ENCODE measurements at places on chromosomes 7 and 10. TPM values are rescaled to one million over a fixed set of nuclear protein-coding genes. Genes with fewer than 3 reads are reported as not detected.

DNA sequence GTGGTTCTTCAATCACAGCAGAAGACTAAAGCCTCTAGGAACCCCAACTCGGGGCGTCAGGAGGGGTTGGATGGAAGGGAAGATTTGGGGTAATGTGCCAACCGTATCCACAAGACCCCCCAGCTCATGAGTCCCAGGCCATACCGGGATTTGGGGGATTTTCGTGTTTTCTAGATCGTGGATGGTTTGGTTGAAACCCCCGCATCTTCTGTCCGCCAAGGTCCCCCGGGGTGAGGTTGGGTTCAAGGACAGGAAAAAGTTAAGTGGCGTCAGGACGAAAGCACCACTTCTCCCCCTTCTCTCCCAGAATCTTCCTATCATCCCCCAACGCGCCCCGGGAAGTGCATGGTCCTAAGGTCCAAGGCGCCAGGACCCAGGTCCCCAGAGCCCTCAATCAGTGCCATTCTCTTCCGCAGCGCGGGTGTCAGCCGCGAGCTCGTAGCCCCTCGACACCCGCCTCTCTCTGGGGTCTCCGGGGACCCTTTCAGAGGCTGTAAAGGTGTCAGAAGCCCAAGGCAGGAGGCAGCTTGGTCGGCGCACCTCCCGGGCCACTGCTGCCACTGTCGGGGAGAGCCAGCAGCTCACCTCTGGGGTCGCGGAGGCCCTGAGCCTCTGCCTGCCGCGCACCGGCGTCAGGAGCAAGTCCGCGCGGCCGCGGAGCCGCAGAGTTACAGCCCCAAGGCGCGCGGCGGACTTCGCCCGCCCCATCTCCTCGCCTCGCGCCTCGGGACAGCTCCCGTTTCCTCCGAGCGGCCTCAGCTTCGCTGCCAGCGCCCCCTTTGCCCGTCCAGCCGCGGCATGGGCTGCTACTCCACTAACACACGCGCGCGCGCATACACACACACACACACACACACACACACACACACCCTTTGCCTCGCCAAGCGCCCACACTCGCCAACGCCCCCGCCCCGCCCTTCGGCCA lies 1.5 kb downstream of the MKX start:
- peaks cover 76% of the 10 kb centered on the region for H3K27me3 ChIP-seq
- H3K4me3 ChIP-seq, result peak overlapping the region; percentile 78
- H3K36me3 ChIP-seq, result no peaks in the 10 kb centered on the region

DNA sequence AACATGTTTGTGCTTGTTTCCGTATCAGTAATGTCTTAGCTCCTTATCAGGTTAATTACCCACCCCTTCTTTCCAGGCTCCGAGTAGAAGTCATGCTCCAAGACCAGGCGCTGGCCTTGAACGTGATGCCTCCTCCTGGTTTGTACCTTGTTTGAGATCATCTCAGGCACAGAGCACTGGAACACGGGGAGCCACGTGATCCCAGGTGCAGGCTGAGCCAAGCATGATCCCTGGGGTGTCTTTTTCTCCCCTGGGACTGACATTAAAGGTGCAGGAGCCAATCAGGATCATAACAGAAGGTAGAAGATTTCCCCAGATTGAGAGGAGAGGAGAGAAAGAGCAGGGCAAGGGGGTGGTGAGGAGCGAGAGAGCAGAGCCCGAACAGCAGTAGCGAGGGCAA lies 626.1 kb upstream of the GALNT17 start:
- H3K27ac ChIP-seq, result no peak overlapping the region
- peaks cover 2% of the 10 kb centered on the region for H3K36me3 ChIP-seq
- peaks cover 3% of the 10 kb centered on the region for H3K27me3 ChIP-seq
- H3K4me1 ChIP-seq, result peaks cover 15% of the 10 kb centered on the region

DNA sequence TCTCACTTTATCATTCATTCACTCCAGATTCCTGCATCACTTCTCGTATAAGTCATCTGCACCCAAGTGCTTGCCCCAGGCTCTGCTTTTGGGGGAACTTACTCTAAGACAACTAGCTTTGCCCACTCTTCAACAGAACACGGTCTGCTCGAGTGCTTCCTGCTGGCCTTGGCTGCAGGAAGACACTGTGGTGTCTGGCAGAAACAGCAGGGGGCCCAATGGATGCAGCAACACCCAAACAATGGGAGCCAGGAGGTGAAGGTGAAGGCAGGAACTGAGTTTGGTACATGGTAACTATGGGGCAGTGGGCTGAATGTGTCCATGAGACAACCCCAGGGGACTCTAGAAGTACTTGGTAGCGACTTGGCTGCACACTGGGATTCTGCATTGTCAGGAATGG lies 344.0 kb downstream of the REEP3 start:
- H3K27me3 ChIP-seq, result peaks cover 26% of the 10 kb centered on the region
- peaks cover 1% of the 10 kb centered on the region for H3K4me1 ChIP-seq
- no peak for DNase-seq

- no peak overlapping the region for H3K27ac ChIP-seq
- no peaks in the 10 kb centered on the region for H3K27me3 ChIP-seq
- H3K4me1 ChIP-seq, result no peaks in the 10 kb centered on the region
- peaks cover 2% of the 10 kb centered on the region for H3K36me3 ChIP-seq
- H3K4me3 ChIP-seq, result no peak overlapping the region
Measured at GRCh38 chr7:95303013-95303905, 21.1 kb downstream of the PON1 start.

- peaks cover 1% of the 10 kb centered on the region for H3K36me3 ChIP-seq
- peaks cover 6% of the 10 kb centered on the region for H3K27me3 ChIP-seq
- peaks cover 19% of the 10 kb centered on the region for H3K4me1 ChIP-seq
- H3K27ac ChIP-seq, result no peak overlapping the region
- H3K4me3 ChIP-seq, result no peak overlapping the region
Measured at GRCh38 chr10:78523453-78523852, 489.8 kb downstream of the RPS24 start.

GRCh38 chr7:141709749-141710148 lies 1.6 kb downstream of the WEE2 start:
- H3K27ac ChIP-seq, result no peak overlapping the region
- DNase-seq, result no peak
- no peaks in the 10 kb centered on the region for H3K27me3 ChIP-seq
- no peaks in the 10 kb centered on the region for H3K36me3 ChIP-seq
- peaks cover 54% of the 10 kb centered on the region for H3K4me1 ChIP-seq

- H3K4me1 ChIP-seq, result no peaks in the 10 kb centered on the region
- DNase-seq, result no peak
- H3K27me3 ChIP-seq, result peaks cover 5% of the 10 kb centered on the region
Measured at GRCh38 chr7:105920766-105921165, 42.3 kb upstream of the CDHR3 start.

- peaks cover 14% of the 10 kb centered on the region for H3K36me3 ChIP-seq
- peaks cover 41% of the 10 kb centered on the region for H3K4me1 ChIP-seq
- H3K27me3 ChIP-seq, result no peaks in the 10 kb centered on the region
- DNase-seq, result no peak
- H3K27ac ChIP-seq, result peak overlapping the region; percentile 4
Measured at GRCh38 chr10:7857262-7857661, 39.0 kb downstream of the TAF3 start.

DNA sequence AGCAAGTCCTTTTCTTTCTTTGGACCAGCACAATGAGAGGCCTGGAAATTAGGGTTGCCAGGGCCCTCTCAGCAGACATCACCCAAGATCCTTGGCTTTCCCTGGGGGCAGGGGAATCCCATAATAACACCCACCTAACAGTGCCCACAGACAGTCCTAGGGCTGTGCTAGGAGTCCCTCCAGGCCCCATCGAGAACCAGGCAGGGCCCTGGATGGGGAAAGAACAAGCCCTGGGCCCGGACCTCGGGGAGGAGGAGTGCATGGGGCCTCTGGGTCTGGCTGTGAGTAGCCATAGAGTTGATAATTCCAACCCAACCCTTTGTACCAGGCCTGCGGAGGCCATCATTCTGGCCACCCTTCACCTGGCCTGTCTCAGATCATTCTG lies 201.2 kb upstream of the ZMIZ1 start:
- no peak for DNase-seq
- H3K36me3 ChIP-seq, result no peaks in the 10 kb centered on the region
- H3K4me3 ChIP-seq, result no peak overlapping the region

DNA sequence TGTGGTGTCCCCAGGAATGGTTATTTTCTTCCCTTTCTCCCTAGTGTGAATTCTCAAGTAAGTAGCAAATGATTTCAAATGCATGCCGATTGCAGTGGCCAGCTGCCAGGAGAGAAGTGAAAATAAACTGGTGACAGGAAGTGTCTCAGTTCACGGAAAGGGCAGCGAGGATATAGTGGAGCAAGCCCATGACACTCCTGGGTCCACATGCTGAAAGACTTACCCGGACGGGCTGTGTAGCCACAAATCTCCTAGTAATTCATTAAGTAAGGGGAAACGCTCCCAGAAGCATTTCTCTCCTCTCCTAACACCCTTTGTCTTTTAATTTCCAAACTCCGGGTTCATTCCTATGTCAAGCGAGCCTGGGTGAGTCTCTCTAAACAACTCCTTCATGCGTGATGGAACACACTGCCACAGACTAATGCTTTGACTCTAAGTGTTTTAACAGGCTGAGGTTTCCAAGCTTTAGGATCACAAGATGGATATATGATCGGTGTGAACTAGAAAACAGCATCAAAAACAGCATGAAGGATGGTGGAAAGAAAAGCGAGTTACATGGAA lies 125.6 kb downstream of the CYP26A1 start:
- DNase-seq, result no peak
- peaks cover 3% of the 10 kb centered on the region for H3K27me3 ChIP-seq
- peak overlapping the region; percentile 54 for H3K4me3 ChIP-seq
- H3K4me1 ChIP-seq, result peaks cover 10% of the 10 kb centered on the region

DNA sequence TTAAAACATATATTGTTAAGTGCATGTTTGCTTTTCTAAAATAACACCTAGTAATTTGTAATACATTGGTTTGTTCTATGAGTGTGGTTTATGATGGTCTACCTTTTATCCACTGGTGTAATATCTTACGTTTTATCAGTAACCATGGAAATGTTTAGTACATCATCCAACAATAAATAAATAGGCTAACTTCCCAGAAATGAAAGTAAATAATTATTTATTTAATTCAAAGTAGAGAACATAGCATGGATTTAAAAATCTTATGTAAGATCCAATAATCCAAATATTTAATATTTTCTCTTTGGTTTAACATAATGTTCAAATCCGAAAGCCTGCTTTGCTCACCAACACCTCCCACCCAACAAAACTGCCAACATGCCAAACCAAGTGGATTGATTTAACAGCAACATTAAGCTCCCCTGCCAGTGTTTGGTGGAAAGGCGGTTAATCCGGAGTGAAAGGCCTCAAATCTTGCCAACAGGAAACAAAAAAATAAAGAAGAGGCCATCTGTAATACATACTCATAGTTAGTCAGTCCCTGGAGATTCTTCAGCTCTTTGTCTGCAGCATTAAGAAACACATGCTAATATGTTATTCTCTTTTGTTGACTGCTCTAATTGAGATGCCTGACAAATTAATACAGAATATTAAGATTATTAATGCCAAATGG lies 897.8 kb downstream of the CNTNAP2 start:
- no peak overlapping the region for H3K4me3 ChIP-seq
- H3K36me3 ChIP-seq, result no peaks in the 10 kb centered on the region
- peaks cover 2% of the 10 kb centered on the region for H3K4me1 ChIP-seq
- DNase-seq, result no peak

GRCh38 chr7:27143950-27144780 lies 684 bp upstream of the HOXA5 start:
- H3K36me3 ChIP-seq, result peaks cover 6% of the 10 kb centered on the region
- H3K27me3 ChIP-seq, result peaks cover 47% of the 10 kb centered on the region
- H3K4me3 ChIP-seq, result peak overlapping the region; percentile 93
- H3K4me1 ChIP-seq, result peaks cover 27% of the 10 kb centered on the region

DNA sequence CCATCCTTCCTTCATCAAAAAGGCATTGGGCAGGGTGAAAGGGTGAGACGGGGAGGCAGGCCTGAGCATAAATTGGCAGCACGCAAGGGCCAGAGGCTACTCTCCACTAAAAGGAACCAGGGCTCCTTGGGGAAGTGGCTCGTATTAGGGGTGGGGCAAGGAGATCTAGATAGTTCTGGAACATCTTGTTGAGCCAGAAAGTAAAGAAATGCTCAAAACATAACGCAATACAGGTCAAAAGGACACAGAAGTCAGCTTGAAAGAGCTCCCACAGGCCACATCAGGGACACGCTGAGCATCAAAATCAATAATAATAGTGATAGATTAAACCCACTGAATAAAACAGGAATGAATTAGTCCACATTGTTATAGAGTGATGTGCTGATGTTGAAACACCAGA lies 203.1 kb downstream of the ELMO1 start:
- no peak for DNase-seq
- no peaks in the 10 kb centered on the region for H3K27me3 ChIP-seq
- no peak overlapping the region for H3K4me3 ChIP-seq
- peaks cover 12% of the 10 kb centered on the region for H3K4me1 ChIP-seq

GRCh38 chr7:32206488-32206887 lies 136.3 kb upstream of the PDE1C start:
- no peaks in the 10 kb centered on the region for H3K36me3 ChIP-seq
- no peak overlapping the region for H3K4me3 ChIP-seq
- H3K27ac ChIP-seq, result no peak overlapping the region
- H3K4me1 ChIP-seq, result no peaks in the 10 kb centered on the region
- H3K27me3 ChIP-seq, result peaks cover 36% of the 10 kb centered on the region

GRCh38 chr7:30647589-30648364 lies 34.5 kb downstream of the CRHR2 start:
- H3K4me1 ChIP-seq, result peaks cover 9% of the 10 kb centered on the region
- no peaks in the 10 kb centered on the region for H3K27me3 ChIP-seq
- no peak overlapping the region for H3K27ac ChIP-seq
- H3K36me3 ChIP-seq, result peaks cover 14% of the 10 kb centered on the region
- no peak overlapping the region for H3K4me3 ChIP-seq
- no peak for DNase-seq

- H3K27me3 ChIP-seq, result peaks cover 12% of the 10 kb centered on the region
- H3K4me3 ChIP-seq, result no peak overlapping the region
- no peaks in the 10 kb centered on the region for H3K36me3 ChIP-seq
- no peak for DNase-seq
Measured at GRCh38 chr10:88944813-88945212, 7.8 kb downstream of the ACTA2 start.

DNA sequence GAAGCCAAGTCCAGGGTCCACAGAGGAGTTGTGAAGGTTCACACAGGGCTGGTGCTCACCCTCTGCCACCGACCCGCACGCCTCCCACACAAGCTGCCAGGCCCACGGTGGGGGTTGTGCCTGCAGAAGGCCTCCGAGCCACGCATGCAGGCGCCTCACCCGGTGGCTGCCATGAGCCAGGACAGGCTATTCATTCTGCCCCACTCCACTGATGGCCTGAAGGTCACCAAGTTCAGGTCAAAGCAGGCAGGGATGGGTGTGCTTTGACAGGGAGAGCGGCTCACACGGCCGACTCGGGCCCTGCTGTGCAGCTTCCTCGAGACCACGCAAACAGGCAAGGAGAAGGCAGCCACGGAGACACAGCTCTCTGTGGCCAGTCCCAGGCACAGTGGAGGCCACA lies 143.9 kb downstream of the MAD1L1 start:
- no peak overlapping the region for H3K27ac ChIP-seq
- no peaks in the 10 kb centered on the region for H3K4me1 ChIP-seq
- DNase-seq, result no peak

FAM241B gene
- 42.4 TPM for total RNA-seq

MYO3A gene
- 18.0 TPM for total RNA-seq

TMEM236 gene
- 0.07 TPM for total RNA-seq

CDC14C gene
- total RNA-seq, result 0.22 TPM

INPP5A gene
- total RNA-seq, result 30.6 TPM

IKZF1 gene
- 0.36 TPM for total RNA-seq

Data from progenitor cell of endocrine pancreas (in vitro differentiated cells).